Daoy (cell line): ENCODE measurements at places on chromosomes 16 and 17. TPM values are rescaled to one million over a fixed set of nuclear protein-coding genes. Genes with fewer than 3 reads are reported as not detected.

- peak; percentile 69 for DNase-seq
These were observed 23.5 kb upstream of the SIAH1 start for GRCh38 chr16:48408688-48409087.

DNA sequence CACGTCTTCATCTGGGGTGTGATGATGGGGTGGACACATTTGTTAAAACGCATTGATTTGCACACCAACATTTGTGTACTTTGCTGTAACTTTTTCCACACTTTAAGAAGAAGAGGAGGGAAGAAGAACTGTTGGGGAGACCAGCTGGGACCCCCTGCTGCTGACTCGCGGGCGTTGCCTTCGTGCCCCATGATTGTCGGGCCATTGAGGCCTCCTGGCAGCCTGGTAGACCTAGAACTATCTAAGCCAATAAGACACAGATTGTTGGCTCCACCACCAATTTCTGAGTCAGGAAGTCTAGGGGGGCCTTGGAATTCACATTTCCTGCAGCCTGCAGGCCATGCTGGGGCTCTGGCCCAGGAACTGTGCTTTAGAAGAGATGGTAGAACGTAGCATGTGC is 105.5 kb downstream of the TNFRSF13B start:
- DNase-seq: no peak

TEX14 gene
- total RNA-seq: not detected in 2 replicates

WBP2 gene
- 17.8 and 21.8 TPM in 2 replicates for total RNA-seq

DNA sequence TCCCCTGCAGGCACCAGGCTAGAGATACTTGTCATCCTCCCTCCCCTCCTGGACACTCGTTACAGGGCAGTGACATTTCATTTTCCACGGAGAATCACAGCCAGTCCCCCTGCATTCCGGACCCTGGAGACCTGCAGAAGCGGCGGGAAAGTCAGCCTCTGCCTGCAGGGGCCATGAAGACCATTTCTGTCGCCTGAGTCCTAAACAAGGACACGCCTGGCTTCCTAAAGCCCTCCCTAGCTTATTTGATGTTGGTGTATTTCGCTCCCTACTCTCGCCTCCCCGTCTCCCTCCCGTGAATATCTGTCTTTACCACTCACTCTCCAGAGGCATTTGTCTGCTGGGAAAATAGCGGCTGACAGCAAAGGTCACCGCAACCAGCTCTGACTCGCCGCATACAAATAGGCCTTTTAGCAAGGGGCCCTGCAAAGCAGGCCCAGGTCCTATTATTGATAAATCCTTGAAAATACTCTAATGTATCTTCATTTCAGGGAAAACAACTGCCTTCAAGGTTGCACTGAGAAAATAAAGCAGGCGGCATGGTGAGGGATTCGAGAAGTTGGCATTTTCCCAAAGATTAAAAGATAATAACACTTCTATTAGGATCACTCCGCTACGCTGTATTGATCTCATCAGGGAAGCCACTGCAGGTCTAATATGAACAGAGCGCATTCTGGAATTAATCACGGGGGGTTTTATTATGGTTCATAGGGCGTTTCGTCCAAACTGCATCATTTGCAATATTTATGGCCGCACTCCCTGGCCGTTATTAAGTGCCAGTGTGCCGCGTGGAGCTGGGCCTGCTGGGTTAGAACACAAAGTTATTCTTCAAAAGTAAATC is 447.1 kb upstream of the CDH5 start:
- no peak for DNase-seq

ADGRG1 gene
- total RNA-seq: 4.9 and 6.6 TPM in 2 replicates

- DNase-seq: peak; percentile 5
These were observed 4.1 kb downstream of the TMEM208 start for GRCh38 chr16:67230809-67231660.

DNA sequence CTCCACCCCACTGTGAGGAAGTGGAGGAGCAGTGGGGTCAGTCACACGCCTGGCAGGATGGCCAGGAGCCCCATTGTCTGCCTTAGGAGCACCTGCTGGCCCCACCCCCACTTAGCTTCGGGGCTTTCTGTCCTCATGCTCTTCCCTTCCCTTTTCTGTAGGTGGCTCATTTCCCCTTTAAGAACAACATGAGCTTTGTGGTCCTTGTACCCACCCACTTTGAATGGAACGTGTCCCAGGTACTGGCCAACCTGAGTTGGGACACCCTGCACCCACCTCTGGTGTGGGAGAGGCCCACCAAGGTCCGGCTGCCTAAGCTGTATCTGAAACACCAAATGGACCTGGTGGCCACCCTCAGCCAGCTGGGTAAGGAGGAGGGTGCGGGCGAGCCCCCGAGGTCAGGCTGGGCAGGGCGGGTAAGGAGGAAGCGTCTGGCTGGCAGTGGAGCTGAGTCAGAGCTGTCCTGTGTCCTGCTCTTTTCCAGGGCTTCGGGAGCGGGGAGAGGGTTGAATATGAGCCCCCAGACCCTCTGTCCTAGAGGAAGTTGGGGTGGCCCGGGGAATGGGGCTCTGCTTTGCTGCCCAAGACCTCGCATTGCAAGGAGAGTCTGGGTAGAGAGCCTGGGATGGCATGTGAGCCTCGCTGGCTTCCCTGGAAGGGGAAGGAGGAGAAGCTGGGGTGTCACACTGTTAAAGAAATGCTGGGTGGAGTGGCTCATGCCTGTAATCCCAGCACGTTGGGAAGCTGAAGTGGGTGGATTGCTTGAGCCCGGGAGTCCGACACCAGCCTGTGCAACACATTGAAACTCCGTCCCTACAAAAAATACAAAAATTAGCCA is 9.2 kb upstream of the SERPINF1 start:
- DNase-seq: no peak

CCL7 gene
- 0.21 and 1.5 TPM in 2 replicates for total RNA-seq

CDH1 gene
- total RNA-seq: under 0.01 TPM in 1 of 2 replicates, not detected in the other

TMEM106A gene
- 1.8 and 3.8 TPM in 2 replicates for total RNA-seq

- peak; percentile 89 for DNase-seq
These were observed 24.2 kb upstream of the KRT17 start for GRCh38 chr17:41648411-41649195.

- DNase-seq: no peak
These were observed 1.8 kb upstream of the RASD1 start for GRCh38 chr17:17497845-17498520.

TBC1D3 gene
- total RNA-seq: 0.69 and 1.1 TPM in 2 replicates

DNA sequence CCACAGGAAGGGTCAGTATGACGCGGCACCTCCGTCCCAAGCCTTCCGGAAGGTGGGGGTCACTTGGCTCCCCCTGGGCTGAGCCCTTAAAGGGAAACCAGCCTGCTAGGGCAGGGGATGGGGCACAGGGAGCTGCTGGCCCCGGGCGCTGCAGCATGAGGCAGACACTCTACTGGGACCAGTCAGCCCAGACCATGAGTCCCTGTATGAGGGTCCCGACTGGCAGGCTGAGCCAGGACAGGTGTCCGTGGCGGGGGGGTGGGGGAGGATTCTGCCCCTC is 43.4 kb upstream of the ZC3H18 start:
- no peak for DNase-seq

GRCh38 chr16:83245061-83245460 is 562.7 kb upstream of the HSBP1 start:
- no peak for DNase-seq

DNA sequence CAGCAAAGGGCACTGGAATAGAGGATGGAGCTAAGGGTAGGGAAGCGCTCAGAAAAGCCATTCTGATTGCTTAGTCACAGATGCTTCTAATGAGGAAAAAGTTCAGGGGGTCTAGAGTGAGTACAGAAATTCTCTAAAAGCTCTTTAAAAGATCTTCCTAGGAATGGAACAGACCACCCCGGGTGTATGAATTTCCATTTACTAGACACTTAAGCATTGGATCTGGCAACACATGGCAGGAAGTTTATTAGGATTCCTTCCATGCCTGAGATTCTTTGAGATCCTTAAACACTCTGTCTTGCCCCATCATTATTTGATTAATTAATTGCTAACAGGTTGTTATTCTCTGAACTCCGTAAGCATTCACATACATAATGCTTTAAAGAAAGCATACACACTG is 8.5 kb downstream of the KRTAP9-7 start:
- DNase-seq: no peak

RANBP10 gene
- total RNA-seq: 3.7 and 4.0 TPM in 2 replicates

DNA sequence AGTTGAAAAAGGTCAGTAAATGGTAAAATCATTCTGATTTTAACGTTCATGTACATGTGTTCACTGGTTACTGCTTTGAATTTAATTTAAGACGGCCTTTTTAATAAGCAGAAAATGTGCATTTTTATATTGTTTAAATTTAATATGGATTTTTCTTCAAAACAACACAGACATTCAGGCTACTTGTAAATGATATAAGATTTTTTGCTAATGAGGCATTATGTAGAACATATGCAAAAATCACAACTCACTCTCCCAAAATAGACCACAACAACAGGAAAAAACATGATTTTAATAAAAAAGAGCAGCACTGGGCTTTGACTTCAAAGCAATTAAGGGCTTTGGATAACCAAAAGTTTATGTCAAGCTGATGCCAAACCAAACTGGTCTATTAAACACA is 22.3 kb downstream of the RPGRIP1L start:
- DNase-seq: no peak

DNA sequence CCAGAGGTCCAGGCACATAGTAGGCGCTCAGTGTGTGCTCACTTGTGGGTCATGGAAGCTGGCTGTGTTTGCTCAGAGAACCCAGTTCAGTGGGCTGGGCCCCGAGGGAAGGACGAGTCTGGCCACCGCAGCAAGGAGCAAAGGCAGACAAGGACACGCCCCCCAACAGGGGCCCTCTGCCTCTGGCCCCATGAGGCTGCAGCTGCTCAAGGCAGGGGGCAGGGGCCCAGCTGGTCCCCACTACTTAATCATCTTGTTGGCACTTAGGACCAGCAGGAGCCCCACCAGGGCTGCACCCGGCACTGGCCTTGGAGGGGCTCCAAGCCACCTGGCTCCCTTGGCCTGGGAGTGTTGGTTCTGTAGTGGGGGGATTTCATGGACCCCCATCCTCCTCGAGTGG is 16.1 kb downstream of the KCNJ12 start:
- DNase-seq: no peak

DNA sequence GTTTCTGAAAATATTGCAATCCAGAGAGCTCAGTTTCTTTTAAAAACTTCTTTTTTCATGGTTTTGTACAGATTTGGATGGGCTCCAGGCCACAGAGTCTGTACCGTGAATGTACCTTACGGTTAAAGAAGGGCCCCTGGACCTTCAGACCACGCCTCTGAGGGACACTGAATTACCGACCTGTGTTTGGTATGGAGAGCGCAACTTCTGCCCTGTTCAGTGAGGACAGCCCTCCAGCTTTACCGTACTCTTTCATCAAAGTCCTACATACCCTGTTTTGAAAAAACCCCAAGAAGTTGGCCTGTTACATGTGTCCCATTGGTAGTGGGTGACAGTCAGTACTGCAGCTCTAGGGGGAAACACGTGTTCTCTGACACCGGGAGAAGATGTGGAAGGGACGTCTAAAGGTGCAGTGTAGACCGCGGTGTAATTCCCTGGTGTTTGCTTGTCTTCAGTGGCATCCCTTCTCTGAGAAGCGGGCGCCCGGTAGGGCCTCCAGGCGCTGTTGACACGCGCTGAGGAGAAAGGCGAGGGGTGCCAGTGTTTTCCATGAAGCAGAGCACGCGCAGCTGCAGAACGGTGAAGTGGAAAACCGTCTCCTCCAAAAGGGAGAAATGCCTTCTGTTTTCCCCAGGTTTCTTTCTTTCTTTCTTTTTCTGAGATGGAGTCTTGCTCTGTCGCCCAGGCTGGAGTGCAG is 6.2 kb downstream of the PGS1 start:
- DNase-seq: no peak

- DNase-seq: peak; percentile 35
These were observed 12.2 kb upstream of the MRPS23 start for GRCh38 chr17:57861790-57862693.

- no peak for DNase-seq
These were observed 469 bp downstream of the GPRC5C start for GRCh38 chr17:74432424-74432690.

GRCh38 chr17:79152110-79152509 is 77.5 kb downstream of the ENGASE start:
- DNase-seq: no peak

ZFHX3 gene
- 1.5 and 2.0 TPM in 2 replicates for total RNA-seq

GRCh38 chr16:65469116-65469515 is 347.3 kb upstream of the CDH11 start:
- DNase-seq: no peak

- DNase-seq: no peak
These were observed 18.6 kb downstream of the SCNN1B start for GRCh38 chr16:23320693-23321092.

DNA sequence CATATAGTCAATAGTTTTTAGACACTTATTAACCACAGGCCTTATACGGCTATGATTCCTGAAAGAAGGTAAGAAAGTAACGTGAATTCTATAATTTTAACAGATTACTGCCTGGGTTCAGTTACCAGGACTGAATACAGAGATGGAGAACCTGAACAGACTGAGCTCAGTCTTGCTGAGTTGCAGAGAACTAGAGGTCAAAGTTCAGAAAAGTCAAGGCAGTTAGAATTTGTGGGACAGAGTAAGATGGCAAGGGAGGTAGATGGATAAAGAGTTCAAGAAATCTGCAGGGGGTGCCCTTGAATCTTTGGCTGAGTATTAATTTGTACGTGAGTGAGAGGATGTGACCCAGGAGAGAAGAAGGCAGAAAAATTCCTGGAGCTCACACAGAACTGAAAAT is 320.1 kb upstream of the MAF start:
- no peak for DNase-seq

DNA sequence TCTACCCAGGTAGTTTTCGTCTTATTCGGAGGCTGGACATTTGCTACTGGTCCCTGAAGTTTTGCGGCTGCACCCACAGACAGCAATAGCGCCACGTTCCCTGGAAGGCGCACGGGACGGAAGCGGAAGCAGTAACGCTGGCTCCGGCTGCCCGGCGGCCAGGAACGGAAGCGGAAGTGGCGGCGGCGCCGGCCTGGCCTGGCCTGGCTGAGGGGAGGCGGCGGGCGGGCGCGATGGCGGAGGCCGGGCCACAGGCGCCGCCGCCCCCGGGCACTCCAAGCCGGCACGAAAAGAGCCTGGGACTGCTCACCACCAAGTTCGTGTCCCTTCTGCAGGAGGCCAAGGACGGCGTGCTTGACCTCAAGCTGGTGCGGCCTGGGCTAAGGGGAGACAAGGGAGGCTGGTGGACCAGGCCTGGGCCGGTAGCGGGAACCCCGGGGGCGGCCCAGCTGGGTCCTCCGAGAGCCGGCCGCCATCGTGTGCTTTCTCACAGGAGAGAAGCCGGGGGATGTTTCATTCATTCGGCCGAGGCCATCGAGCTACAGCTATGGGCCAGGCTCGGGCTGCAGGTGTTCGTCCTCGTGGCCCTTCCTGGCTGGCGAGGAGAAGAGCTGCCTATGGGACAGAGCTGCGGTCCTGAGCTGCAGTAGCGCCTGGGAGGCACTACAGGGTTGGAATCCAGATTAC is at the start of gene E2F4:
Gene E2F4 (plus strand): TSS at position 161 of the 687 bp plus-strand sequence. CDS start 73 bp downstream, at position 234.
- peak; percentile 93 for DNase-seq

- DNase-seq: no peak
These were observed 53.3 kb downstream of the GOSR1 start for GRCh38 chr17:30530346-30531025.

NDUFAB1 gene
- total RNA-seq: 175 and 208 TPM in 2 replicates
